ENCODE measurements at places on chromosomes 7 and 10.

DNA sequence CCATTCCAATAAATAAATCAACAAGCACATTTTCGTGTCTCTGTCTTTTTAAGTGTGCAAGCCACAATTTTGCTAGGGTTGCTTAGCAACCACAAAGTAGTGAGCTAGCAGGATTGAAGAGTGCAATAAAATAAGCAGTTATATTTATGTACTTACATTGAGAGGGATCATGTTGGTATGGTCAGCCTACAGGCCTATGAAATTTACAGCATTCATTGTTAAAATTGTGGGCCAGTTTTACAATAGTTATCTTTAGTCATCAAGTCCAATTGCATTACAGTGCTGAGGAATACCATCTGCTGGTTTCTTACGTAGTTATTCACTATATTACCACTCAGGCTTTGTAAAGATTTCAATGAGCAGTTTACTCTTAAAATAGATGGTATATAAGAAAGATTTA is 192.5 kb upstream of the POT1 start:
- DNase-seq, result no peak

GRCh38 chr7:30091491-30091912 is 43.3 kb upstream of the MTURN start:
- peak; percentile 18 for DNase-seq

DNA sequence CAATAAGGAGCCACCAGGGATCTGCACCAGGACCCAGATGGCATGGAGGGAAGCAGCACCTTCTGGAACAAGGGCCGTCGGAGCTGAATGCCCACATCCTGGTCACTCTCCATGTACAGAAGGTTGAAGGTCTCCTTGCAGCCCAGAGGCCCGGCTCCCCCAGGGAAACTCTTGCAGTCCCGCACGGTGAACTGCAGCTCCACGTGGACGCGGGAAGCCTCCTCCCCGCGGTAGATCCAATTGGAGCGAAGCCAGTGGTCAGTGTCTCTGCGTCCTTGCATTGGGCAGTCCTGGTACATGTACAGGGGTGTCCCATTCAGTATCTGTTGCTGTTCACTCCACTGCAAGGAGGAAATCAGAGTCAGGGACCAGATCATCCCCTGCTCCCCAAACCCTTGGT is 7.4 kb downstream of the EPHA1 start:
- no peak for DNase-seq

DNA sequence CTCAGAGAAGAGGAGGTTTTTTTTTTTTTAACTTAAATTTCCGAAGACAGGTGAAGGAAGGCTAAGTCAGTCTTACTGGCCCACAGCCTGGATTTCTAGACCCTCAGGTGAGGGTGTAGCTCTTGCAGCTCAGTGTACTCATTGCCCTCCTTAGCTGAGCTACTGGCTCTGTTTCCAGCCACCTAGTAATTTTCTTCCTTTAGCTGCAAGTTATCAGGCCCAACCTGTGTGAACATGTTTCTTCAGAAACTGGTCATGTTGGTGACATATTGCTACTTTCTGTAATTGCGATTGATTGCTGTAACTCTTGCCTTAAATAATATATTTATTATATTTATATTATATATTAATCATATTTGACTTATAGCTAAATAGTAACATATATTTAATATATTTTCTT is 10.0 kb upstream of the TMEM229A start:
- no peak for DNase-seq

DNA sequence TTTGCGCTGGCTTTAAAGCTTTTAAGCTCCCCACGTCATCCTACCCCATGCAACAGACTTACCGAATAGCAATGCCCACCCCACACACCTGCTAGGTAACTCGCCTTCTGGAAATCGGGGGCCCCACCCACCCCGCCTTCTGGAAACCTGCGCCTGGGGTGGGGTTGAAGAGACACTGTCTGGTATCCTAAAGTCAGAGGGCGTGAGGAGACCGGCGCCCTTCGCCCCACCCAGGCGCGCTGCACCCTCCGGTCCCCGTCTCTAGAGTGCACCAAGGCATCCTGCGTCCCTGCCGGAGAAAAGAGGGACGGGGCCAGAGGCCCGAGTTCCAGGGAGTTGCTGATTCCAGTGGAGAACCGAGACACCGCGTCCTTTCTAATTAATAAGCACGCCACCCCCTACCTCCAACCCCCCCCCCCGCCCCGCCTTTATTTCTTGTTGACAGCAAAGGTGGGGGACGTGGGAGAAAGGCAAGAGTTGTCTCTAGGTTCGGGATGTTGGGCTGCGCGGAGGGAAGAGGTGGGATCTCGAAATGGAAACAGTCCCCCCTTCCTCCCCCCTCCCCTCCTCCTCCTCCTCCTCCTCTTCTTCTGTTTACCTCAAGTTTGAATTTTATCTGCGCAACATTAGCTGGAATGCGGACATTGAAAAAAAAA is 220.9 kb upstream of the MKLN1 start:
- DNase-seq, result peak; percentile 31

Data from 8988T (cell line).